ENCODE measurements at places on chromosomes 2 and 18.

- DNase-seq = no peak
Observed at GRCh38 chr2:161839926-161840325, 215.7 kb downstream of the SLC4A10 start.

DNA sequence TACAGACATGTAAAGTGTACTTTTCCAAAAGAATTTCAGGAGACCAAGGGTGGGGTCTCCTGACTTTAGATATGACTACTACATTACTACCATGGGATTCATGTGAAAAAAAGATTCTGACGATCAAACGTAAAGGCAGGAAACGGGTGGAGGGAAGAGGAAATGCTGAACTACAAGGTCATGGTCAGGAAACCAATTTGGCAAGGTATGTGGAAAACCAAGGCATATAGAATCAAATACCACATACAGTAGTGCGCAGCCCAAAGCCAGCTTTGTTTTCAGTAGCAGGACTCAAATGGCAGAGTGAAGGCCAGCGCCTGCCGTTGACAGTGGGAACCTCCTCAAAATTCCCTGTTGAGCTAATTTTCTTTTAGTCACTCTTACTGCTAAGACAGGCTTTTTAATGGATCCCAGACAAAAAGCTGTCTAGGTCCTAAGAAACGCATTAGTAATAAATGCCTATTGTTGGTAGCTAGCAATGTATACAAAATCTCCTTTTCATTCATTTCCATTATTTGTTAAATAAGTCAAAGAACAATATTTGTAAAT is 57.6 kb upstream of the SERTAD2 start:
- DNase-seq = no peak

- DNase-seq = no peak
Observed at GRCh38 chr2:2269989-2270562, 61.0 kb downstream of the MYT1L start.

- DNase-seq = no peak
Observed at GRCh38 chr2:47654790-47655562, 128.0 kb upstream of the MSH6 start.

- DNase-seq = no peak
Observed at GRCh38 chr2:151374436-151374835, 17.0 kb downstream of the TNFAIP6 start.

GRCh38 chr2:165295643-165296042 is 56.4 kb downstream of the SCN2A start:
- no peak for DNase-seq

DNA sequence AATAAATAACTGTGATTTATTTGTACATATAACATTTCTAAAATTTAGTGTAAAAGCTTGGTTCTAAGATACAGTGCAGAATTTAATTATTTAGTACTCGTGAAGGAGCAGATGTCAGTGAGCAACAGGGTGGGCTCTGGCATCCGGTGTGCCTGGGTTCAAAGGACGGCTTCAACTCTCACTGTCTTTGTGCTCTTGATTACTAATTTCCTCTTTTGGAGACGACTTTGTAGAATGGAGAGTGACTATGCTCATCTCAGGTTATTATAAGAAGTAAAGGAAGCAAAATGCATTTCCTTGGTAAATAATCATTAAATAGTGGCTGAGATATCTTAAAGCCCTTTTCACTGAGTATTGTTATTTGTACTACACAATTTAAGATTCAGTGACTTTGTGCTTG is 271.7 kb downstream of the ASXL3 start:
- DNase-seq = no peak

DNA sequence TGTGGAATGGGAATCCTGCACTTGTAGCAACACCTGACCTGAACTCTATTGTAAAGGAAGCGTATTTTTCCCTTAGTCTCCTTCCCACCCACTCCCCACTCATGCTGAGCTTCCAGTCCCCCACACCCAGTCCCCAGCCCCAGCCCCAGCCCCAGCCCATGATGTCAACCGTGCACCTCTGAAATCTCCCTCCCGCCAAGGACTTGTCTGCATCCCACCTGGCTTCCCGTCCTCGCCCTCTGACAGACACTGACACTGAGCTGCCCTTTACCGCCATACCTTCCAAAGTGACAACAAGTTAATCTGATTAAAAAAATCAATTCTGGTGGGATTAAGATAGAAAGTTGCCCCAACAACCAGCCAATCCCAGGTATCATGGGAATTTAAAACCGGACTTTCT is 213.6 kb upstream of the CELF4 start:
- no peak for DNase-seq

DNA sequence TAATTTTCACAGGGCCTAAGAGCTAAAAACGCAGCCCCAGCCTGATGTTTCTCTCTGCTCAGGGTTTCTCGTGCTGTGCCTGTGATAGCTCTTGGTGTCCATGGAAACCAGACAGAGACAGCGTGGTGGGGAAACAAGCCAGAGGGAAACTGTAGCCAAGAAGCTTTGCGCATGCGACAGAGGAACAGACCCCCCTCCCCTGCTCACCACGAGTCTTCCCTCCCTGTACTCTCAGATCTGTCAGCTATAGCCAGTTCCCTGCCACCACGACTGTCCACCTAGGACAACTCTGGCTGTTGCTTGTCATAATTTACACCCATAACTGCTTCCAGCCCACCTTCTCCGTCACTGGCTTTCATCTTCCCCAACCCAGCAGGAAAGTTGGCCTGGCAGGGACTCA is 13.2 kb upstream of the DNAJC27 start:
- DNase-seq = no peak

GRCh38 chr2:45591073-45591472 is 20.0 kb downstream of the SRBD1 start:
- no peak for DNase-seq

DNA sequence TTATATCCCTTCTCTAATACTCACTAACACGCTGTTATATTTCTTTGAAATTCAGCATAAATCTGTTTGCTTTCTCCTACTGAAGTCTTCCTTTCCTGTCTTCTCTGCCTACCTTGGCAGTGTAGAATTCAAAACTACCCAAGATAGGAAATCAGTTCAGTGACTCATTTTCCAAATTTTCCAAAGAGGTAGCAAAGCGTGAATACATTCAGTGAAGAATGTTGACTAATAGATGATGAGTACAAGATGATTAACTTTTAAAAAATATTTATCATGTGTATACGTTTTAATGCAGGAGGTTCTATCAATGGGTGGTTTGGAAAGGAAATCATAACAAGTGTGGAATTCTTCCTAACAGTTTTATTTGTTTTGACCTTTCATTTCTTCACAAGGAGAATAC is 201.9 kb upstream of the SLC8A1 start:
- DNase-seq = no peak

DNA sequence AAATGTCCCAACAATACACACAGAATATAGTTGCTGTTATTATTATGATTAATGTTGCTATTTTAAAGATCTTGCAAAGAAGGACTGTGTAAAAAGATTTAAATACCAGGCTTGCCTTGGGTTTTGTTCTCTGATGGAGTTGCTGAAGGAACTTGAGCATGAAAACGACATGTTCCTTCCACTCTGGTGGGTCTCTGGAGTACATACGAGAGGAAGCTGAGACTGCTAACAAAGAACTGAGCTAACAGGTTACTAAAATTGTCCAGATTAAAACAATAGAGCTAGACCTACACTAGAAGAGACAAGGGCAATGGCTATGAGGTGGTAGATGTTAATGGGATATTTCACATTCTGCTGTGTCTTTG is 612.2 kb downstream of the TSN start:
- no peak for DNase-seq
